ENCODE measurements at places on chromosomes 1 and 21. TPM values are rescaled to one million over a fixed set of nuclear protein-coding genes. Genes with fewer than 3 reads are reported as not detected.

TMPRSS2 gene
- 5.0 TPM for total RNA-seq

DRAXIN gene
- total RNA-seq, result not detected

INKA2 gene
- total RNA-seq, result 7.2 TPM

IGSF9 gene
- 0.62 TPM for total RNA-seq

DENND2D gene
- 6.6 TPM for total RNA-seq

EVA1C gene
- 43.1 TPM for total RNA-seq

DMRTA2 gene
- total RNA-seq, result not detected

PIK3C2B gene
- 16.7 TPM for total RNA-seq

FCRL4 gene
- total RNA-seq, result not detected

NFASC gene
- 121 TPM for total RNA-seq

TMEM82 gene
- total RNA-seq, result not detected

GRCh38 chr1:30852026-30852425, 56.5 kb downstream of the SDC3 start:
- peak; percentile 35 for ATAC-seq

- no peak for ATAC-seq
Observed at GRCh38 chr1:182752077-182752988, 37.2 kb upstream of the NPL start.

- ATAC-seq, result no peak
Observed at GRCh38 chr1:27058966-27059669, 46.5 kb upstream of the TENT5B start.

GRCh38 chr21:14630556-14631069, 84.5 kb upstream of the SAMSN1 start:
- ATAC-seq, result no peak

- ATAC-seq, result no peak
Observed at GRCh38 chr1:175649416-175649815, 94.0 kb downstream of the TNR start.

- ATAC-seq, result no peak
Observed at GRCh38 chr1:80274256-80274655, 1267.7 kb upstream of the ADGRL4 start.

DNA sequence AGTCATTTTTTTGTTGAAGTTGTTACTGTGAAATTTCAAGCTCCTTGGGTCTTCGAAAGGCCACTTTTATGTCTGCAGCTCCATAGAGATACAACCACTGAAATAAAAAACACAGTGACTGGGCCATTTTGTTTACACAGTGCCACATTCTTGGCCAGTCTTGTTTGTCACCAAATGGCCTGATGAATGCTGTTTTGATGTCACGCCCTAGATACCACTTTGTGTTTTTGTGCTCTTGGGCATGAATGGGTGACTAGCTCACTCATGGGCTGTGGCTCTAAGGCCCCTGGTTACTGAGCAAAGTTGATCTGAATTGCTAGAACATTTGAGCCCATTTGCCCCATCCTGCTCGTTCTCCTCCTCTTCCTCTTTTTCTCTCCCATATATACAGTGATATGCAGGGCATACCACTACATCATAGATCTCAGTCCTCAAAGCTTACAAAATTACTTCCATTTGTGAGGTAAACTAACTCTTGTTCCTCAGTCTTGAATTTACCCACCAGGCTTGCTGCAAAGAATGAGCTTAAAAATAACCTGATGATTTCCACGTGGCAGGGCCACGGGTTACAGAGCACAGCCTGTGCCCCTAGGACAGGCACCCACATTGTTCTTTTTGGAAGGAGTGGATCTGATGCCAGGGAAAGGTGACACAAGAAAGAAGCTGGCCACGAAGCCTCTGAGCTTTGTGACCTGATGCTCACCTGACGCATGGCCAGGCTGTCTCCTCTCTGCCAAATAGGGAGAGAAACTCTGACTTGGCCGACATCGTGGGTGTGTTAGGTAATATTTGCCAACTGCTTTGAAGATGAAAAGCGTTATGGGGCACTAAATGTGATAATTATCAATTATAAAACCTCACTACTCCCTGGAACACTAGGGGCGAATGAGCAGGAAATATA, 92.4 kb downstream of the RUNX1 start:
- no peak for ATAC-seq

DNA sequence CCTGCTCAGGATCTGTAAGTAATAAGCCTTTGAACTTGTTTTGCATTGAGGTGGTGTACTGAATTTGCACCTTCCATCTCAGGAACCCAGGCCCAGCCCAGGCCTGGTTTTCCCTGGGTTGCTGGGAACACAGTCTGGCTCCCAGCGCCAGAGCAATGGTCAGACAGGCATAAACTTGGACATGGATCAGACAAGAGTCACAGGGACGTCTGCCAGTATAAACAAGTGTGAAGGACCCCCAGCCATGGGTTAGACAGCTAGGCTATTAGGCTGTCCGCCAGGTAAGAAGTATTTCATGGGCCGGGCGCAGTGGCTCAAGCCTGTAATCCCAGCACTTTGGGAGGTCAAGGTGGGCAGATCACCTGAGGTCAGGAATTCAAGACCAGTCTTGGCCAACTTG, 5.5 kb downstream of the IFNLR1 start:
- ATAC-seq, result no peak

- ATAC-seq, result peak; percentile 80
Observed at GRCh38 chr1:202576816-202577215, 133.4 kb downstream of the SYT2 start.

DNA sequence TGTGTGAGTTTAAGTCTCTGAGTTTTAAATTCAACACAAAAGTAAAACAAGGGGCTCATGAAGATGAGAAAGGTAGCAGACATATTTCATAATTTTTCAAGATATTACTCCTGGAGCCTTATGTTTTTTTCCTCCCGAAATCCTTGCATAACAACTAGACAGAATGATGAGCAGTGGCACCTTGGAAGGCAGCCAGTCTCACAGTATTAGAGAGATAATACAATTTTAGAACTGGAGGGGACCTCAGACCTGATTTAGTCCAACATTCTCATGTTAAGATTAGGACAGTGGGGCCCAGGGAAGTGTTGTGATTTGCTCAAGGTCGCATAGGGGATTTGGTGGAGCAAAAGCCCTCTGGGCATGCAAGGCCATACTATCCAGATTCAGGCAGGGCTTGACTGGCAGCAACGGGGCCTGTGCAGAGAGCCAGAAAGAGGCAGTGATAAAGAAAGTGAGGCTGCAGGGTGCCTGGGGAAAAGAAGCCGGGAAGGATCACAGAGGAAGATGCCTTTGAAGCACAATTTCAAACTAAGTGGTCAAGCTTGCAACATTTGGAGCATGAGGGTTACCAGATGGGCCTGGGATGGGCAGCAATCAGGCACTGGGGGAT, 31.4 kb upstream of the BCL9 start:
- ATAC-seq, result no peak

DNA sequence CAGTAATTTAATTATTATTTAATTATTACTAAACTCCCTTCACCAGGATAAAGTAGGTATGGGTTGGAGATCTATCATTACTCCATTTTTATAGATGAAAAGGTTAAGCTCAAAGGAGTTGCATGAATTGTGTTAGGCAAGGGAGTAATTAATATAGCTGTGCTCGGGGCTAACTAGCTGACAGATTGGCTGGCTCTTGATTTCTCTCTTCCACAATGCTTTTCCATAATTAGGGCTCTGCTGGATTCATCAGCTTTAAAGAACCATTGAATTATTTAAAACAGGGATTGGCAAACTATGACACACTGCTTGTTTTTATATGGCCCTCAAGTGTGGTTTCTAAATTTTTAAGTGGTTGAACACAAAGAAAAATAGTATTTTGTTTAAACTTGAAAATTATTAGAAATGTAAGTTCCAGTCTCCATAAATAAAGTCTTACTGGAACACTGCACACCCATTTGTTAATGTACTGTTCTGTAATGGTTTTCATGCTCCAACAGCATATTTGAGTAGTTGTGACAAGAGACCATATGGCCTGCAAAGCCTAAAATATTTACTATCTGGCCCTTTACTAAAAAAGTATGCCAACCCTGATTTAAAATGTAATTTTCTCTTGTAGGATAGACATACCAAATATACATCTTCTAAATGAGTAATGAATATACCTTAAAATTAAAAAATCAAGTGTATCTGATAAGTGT, 76.4 kb downstream of the GDAP2 start:
- no peak for ATAC-seq

- peak; percentile 66 for ATAC-seq
Observed at GRCh38 chr1:85220756-85221201, 20.0 kb upstream of the SYDE2 start.

- ATAC-seq, result no peak
Observed at GRCh38 chr1:45015683-45016082, 3.6 kb downstream of the UROD start.

GRCh38 chr1:156165083-156165482, 11.7 kb downstream of the SEMA4A start:
- no peak for ATAC-seq

DNA sequence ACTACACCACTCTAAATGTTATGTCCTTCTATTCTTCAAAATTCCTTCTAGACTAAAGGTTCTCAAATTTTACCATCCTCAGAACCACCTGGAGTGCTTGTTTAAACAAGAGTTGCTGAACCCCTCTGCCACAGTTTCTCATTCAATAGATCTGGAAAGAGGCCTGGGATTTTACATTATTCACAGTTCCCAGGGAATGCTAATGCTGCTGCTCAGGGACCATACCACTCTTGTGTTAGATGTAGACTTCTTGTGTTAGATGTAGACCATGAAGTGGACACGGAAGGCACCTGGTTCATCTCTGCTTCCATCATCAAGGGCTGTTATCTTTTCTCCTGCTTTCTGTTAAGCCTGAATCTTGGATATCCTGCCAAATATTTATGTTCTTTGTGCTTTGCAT, 31.3 kb upstream of the CCN1 start:
- no peak for ATAC-seq

DNA sequence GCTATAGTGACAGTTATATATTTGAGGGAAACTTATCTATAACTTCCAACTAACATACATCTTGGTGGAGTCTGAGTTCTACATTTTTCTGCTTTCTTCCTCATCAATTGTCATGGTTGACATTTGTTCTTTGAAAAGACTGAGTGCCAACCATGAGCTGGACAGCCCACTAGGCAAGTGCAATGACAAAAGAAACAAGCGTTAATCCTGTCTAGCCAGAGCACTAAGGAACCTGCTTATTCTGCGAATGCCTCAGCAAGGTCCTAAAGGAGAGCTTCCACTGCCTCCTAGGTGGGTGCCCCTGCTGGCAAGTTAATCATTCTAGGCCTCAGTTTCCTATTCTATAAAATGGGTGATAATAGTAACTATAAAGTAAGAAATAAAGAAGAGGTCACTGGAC, 44.8 kb downstream of the IRF2BP2 start:
- no peak for ATAC-seq

- ATAC-seq, result no peak
Observed at GRCh38 chr1:3216015-3216391, 147.0 kb downstream of the PRDM16 start.

GRCh38 chr1:183150445-183150844, 35.6 kb upstream of the LAMC2 start:
- ATAC-seq, result no peak

DNA sequence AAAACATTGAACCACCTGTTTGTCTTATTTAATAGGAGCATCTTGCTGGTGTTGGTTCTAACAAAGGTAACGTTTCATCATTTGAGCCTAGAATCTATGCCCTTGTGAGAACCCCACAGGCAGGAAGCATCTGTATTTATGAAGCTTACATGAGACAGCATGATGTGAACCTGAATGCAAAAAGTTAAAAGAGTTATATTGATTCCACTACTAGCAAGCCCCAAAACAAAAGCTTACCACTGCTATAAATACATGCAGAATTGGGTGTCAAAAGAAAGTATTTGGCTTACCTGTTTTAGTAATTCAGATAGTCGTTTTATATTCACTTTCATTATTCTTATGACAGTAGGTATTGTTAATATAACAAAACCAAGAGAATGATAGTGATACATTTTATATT, 301.2 kb upstream of the ADGRL2 start:
- ATAC-seq, result no peak

DNA sequence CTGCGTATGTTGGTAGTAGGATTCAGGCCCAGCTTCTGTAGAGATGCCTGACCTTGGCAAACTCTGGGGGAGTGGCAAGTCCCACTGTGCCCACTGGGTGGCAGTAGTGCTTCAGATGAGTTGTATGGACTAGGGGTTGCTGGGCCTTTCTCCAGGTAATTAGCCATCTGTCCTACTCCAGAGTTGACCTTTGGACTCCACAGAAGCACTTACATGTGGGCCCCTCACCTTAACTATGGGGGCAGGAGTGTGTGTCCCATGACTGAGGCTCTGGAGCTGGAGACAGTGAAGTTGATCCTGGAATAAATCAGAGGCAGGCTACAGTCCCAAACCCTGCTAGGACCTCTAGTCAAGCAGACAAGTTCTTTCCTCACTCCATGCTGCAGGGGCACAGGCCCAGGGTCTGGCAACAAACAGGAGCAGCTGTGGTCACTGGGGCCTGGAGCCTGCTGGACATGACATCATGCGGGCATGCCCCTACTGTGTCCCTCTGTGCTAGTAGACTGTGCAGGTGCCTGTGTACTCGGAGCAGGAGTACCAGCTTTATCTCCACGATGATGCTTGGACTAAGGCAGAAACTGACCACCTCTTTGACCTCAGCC, 4.6 kb downstream of the DMAP1 start:
- peak; percentile 42 for ATAC-seq

DNA sequence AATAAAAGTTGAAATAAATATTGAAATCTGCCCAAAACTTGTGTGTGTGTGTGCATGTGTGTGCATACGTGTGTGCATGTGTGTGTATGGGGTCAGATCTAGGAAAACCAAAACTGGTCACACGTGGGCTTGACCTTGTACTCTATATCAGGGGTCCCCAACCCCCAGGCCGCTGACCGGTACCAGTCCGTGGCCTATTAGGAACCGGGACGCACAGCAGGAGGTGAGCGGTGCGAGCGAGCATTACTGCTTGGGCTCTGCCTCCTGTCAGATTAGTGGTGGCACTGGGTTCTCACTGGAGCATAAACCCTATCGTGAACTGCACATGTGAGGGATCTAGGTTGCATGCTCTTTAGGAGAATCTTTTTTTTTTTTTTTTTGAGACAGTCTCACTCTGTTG, 8.7 kb downstream of the DOP1B start:
- ATAC-seq, result no peak

- no peak for ATAC-seq
Observed at GRCh38 chr1:22915231-22915630, 57.4 kb downstream of the LACTBL1 start.

- ATAC-seq, result no peak
Observed at GRCh38 chr1:14520514-14521163, 77.8 kb upstream of the KAZN start.

- no peak for ATAC-seq
Observed at GRCh38 chr1:197811769-197812168, 36.5 kb upstream of the DENND1B start.

GRCh38 chr1:101311146-101311920, 74.5 kb downstream of the S1PR1 start:
- no peak for ATAC-seq

Measured in gastroesophageal sphincter (tissue), 4 donors.